ENCODE measurements at places on chromosomes 6 and 20. TPM values are rescaled to one million over a fixed set of nuclear protein-coding genes. Genes with fewer than 3 reads are reported as not detected.

Gene ECI2
- total RNA-seq: 57.9 TPM

Gene C6orf58
- not detected for total RNA-seq

Gene GTSF1L
- total RNA-seq: not detected

Gene TAF11
- 12.8 TPM for total RNA-seq

GRCh38 chr6:45715508-45715803 lies 300.2 kb downstream of the CLIC5 start:
- no peak for DNase-seq

DNA sequence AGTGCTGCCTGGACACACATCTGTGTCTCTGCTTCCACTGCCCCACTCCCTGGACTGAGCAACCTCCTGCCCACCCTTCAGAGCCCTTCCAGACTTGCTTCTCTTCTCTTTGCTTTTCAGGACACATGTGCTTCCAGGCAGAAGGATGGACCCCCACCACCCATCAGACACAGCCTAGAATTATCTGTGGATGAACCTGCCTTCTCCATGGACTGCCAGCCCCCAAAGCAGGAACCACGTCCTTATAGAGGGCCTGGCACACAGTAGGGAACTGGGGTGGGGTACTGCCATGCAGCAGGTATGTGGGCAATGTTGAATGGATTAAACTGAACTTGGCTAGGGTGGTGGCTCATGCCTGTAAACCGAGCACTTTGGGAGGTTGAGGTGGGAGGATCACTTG lies 3.6 kb downstream of the KIAA1755 start:
- no peak for DNase-seq

GRCh38 chr6:113980937-113981554 lies 10.1 kb upstream of the HDAC2 start:
- DNase-seq: no peak

DNA sequence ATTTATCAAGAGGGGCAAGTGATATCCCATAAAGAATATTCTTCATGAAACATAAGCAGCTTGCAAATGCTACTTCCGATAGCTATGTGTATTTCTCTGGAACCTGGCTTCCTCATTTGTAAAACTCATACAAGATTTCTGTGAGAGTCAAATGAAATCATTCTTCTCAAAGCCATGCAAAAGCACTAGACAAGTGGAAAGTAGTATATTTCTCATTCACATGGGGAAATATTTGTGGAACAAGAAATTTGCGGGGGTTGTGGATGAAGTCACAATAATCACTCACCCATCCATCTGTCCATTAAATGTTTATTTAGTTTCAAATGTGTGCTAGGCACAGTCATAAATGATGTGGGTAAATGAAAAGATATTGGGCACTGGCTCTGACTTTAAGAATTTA lies 150.5 kb downstream of the IPCEF1 start:
- DNase-seq: no peak

All from uterus (tissue), 4 donors.